ENCODE measurements at places on chromosomes 1 and 21. TPM values are rescaled to one million over a fixed set of nuclear protein-coding genes. Genes with fewer than 3 reads are reported as not detected.

The C1orf232 gene
- not detected for total RNA-seq

The C1QA gene
- total RNA-seq: not detected

The LCE1E gene
- total RNA-seq: not detected

The EFCAB7 gene
- 4.0 TPM for total RNA-seq

The LIN28A gene
- total RNA-seq: not detected

The OR10J1 gene
- not detected for total RNA-seq

The OR2T2 gene
- not detected for total RNA-seq

The RCC2 gene
- 65.1 TPM for total RNA-seq

The SH2D1B gene
- total RNA-seq: 0.15 TPM

The CLCA4 gene
- not detected for total RNA-seq

The LZIC gene
- total RNA-seq: 23.2 TPM

The UBL4B gene
- total RNA-seq: not detected

The TRIM63 gene
- total RNA-seq: not detected

Measured in A549 treated with CpdA at 1 μM for 4 hours (cell line).